CD4-positive, alpha-beta T cell treated with Interleukin-17A for 4 hours (primary cell): ENCODE measurements at places on chromosomes 2 and 18.

DNA sequence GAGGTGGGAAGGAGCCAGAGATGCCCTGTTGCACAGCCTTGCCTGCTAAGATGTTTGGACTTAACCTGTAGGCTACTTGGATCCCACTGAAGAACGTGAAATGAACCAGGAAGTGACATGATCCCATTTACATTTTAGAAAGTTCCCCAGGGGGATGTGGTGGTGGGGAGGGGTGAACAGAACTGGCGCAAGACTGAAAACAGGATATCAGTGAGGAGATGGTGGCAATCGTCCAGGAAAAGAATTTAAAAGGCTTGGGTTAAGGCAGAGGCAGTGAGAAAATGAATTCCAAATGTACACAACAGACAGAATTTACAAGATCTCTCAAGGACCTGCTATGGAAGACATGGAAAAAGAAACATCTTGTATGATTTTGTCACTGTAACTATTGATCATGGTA, 42.3 kb downstream of the SULT1C2 start:
- DNase-seq = no peak

GRCh38 chr18:64713284-64713683, 564.4 kb upstream of the LINC00305 start:
- DNase-seq = no peak

- DNase-seq = no peak
These were observed 901.3 kb upstream of the CDH2 start for GRCh38 chr18:29078273-29078672.

DNA sequence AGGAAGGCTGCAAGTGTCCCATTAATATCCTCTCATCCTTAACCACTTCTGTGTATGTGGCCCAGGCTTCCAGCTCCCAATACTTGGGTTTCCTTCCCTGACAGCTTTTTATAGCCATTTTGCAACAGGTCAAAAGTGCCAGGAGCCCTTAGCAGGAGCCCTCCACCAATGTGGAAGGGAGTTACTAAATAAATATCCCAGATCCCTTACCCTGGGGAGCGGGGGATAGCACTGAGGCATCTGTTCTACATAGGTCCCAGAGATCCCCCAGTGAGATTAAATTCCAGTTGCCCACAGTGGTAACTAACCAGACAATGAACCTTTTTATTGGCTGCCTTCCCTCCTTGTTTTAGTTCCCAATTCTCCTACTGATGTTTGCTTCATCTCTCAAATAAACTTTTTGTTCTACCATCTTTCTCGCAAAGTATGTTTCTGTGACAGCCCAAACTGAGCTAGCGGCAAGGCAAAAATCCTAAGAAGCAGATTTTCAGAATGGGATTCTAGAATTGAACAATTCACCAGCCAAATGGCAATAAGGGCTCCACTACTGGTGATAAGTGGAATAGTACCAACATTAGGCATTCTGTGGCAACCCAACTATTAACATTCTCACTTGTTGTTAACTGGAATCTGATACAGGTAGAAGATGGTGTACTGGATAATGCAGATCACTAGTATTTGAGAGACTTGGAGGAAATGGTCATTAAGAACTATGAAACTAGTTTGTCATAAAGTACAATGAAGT, 83.9 kb upstream of the MAPRE2 start:
- DNase-seq = no peak

DNA sequence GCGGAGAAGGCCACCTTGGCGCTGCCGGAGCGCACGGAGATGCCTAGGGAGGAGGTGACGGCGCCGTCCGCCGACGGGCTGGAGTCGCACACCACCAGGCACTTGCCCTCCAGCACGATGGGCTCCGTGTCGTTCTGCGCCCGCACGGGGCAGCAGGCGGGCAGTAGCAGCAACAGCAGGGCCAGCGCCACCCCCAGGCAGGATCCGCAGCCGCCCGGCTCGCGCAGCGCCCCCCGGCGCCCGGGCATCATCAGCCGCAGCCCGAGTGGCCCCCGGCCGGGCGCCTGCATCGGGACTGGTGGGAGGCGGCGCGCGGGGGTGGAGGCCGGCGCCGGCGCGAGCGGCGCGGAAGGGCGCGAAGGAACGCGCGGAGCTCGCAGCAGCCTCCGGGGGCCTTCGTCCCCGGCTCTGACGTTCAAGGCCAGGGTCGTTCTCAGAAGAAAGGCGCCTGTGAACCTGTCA, 2.2 kb downstream of the CBLN2 start:
- no peak for DNase-seq

GRCh38 chr2:102310964-102311640, at the start of gene IL1RL1:
IL1RL1 (plus strand) TSS chr2:102311563; CDS start chr2:102338265, 26,702 bp downstream.
- no peak for DNase-seq

GRCh38 chr2:205473791-205474190, 208.5 kb upstream of the NRP2 start:
- no peak for DNase-seq

DNA sequence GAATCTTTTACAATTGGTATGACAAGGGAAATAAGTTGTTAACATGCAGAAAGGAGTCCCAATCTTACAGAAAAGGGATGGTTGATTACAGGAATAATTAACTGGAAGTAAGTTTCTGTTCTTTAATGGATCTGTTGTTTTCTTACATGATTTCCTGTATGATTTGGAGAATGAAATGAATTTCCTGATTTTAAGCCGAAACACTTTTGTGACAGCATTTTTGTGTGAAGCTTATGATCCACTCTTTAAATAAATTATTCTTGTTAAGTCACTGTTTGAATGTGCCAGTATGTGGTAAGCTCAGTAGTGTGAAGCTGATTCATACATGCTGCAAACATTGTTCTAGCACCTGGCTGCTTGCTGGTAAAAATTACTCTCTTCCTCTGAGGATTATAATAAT, 516.2 kb downstream of the DCDC2C start:
- DNase-seq = no peak

- DNase-seq = no peak
These were observed 37.5 kb downstream of the TBC1D8 start for GRCh38 chr2:101113441-101114267.

DNA sequence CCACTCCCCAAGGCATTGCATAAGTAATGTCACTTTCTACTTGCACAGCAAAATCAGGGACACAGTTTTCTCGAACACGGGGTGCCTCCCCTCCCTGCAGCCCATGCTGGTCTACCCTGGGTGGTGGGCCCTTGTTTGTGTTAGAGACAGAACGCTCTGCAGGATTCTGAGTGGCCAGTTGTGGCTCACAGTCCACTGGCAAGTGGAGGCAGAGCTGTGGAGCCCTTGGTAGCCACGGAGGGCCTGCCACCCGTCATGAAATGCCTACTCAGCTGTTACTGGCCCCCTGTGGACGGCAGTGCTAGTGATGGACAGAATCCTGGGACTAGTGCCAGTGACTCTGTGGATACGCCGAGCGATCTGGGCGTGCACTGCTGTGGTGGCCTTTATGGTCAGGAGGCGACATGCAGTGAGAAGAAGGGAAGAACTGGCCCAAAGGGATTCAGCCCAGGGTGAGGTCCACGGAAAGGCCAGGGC, 54.0 kb upstream of the TXNDC2 start:
- DNase-seq = no peak

DNA sequence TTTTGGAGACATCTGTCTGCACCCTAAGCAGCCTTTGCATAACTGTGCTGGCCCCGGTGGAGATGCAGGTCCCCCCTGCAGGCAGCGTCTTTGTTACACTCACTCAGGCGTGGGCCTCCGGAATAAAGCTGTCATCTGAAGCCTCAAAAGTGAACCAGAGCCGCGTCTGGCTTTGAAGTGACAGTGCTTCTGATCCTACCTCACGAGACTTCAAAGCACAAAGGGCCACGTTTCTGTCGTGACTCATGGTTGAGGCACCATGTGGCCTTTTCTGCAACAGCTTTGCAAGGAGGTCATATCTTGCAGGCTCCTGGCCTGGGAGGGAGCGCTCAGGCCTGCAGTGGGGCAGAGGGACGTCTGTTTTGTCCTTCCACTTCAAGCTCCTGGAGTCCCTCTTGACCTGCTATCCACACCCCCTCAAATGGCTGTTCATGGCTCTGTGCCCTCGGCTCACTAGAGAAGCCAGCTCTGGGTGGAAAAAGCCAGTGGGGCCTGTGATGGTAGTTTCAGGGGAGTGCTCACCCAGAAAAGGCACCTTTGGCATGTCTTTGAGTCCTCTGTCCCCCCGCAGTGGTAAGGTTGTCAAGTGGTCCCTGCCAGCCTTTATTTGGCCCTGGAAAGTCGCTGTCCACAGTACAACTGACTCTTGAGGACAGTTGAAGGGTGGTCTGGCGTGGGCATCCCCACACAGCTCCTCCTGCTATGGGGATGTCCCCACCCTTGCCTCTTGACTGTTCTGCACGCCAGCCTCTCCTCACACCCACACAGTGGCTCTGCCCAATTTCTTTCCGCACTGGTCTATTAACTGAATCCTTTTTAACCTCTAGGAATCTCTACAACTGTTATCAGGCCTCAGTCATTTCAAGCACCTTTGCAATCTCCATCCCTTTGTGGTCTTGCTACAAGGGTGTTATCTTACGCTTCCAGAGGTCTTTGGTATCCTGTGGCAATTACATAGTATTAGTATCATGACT, 19.3 kb downstream of the GPR55 start:
- peak; percentile 85 for DNase-seq

DNA sequence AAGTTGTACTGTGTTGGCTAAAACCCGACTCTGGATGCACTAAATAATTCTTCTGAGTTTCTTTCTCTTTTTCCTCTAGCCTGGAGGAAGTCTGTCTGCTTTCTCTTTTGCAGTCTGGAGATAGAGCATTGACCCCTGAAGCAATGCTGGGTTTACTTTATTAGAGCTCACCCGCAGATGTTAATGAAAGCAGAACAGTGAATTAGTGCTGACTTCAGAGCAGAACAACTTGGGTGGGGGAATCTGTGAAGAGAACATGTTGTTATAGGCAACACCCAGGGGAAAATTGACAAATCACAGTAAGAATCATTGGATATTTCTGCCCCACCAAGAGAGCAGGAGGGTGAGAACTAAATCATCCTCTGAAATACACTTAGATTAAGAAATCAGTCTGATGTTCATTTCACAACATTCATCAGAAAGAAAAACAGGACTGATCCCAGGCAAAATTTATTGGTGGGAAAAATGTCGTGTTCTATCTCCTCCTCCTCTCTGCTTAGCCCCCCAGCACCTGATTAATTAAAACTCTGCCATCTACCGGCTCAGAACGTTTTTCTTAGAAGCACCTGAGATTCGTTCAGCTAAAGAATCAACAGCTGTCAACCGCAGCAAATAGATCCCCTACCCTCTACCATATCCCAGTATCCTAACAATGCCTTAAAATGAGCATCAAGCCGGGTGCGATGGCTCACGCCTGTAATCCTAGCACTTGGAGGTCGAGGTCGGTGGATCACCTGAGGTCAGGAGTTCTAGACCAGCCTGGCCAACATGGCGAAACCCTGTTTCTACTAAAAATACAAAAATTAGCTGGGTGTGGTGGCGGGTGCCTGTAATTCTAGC, 165.1 kb downstream of the FMNL2 start:
- no peak for DNase-seq

DNA sequence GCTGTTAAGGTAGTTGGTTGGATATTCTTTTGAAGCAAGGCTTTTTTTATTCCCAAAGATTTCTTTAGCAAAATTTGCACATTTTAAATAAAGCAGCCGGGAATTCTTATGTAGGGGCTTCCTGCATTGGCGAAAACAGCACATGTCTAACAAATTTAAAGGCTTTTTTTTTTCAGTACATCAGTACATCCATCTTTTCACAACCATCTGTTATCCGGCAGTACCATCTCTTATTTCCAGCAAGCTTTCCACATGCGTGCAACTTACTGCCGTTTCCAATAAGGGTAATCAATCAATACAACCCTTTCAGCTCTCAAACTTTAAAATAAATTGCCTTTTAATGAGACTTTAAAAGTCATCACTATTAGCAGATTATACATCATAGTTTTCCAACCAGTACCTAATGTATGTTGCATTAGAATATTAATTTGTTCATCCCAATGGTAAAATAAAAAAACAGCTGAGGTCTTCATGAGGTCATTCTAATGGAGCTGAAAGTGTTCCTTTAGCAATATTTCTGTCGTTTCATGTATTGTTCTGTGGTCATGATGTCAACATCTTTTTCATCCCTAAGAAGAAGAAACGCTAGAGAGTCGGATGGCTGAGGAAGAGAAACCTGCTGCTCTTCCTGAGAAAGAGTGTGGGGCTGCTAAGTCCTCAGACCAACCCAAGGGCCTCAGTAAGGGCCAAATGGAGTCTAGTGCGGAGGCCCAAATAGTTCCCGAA, 81.4 kb upstream of the UNC80 start:
- DNase-seq = no peak

DNA sequence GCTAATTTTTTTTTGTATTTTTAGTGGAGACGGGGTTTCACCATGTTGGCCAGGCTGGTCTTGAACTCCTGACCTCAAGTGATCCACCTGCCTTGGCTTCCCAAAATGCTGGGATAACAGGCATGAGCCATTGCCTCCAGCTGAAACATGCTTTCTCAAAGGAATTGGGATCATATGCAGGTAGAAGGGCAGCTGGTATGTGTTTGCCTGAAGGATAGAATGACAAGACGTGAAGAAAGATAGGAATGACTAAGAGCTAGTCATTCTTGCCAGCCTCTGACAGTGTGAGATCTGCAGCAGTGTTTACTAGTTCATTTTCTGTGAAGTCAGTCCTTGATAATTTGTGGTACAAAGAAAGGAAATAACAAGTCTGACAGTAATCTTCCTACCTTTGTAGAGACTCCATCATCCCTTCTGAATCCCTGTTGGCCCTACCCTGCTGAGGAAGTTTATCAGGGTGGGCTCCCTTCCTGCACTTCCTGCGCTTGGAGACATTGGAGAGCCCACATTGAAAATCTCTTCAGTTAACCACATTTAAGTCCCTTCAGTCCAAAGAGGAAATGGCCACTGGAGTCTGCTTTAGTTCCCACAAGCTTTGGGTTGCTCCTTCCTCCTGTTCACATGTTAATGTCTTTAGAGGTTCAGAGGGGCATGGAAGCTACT, 14.7 kb downstream of the CFLAR start:
- peak; percentile 56 for DNase-seq

GRCh38 chr2:54440050-54440449, 16.1 kb upstream of the SPTBN1 start:
- DNase-seq = no peak

- no peak for DNase-seq
These were observed 201.2 kb downstream of the CBLN2 start for GRCh38 chr18:72342933-72343332.

DNA sequence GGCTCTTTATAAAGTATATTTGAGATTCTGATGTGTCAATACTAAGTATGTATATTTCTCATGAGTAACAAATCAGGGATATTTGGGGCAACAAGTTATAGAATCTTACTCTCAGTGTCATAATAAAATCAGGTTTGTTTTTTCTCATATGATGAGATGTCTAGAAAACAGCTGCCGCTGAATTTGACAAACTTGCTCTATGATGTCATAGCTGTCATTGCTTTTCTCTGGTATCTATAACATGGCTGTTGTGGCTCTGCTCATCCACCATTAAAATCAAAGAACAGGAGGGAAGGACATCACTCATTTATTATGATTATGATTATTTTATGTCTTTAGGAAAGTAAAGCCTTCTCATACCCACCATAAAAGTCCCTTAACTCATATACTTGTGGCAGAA, 417.2 kb upstream of the LRRTM4 start:
- DNase-seq = no peak

GRCh38 chr2:63372549-63372948, 215.7 kb downstream of the WDPCP start:
- no peak for DNase-seq
